Choroid plexus epithelial cell (primary cell): ENCODE measurements at places on chromosomes 1 and 21.

DNA sequence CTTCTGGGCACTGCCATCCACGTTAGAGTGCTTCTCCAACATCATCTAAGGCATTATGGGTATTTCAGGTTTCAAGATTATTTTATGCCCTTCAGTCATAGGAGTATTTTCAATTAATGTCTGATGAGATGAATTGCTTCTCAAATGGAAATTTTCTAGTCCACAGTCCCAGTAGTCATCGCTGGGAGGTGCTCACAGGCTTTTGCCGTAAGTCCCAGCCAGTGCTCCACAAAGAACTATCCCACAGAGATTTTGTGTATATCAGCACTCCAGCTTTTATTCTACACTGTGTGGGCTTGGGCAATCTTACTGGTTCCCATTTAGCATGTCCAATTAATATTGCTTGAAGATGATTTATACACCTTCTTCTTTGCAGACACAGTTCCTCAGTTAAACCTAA, 61.0 kb downstream of the SMYD2 start:
- no peak for DNase-seq

- DNase-seq: no peak
Observed at GRCh38 chr1:92886886-92887419, 55.1 kb downstream of the RPL5 start.

GRCh38 chr21:15837645-15838044, 107.9 kb downstream of the USP25 start:
- DNase-seq: peak; percentile 84

DNA sequence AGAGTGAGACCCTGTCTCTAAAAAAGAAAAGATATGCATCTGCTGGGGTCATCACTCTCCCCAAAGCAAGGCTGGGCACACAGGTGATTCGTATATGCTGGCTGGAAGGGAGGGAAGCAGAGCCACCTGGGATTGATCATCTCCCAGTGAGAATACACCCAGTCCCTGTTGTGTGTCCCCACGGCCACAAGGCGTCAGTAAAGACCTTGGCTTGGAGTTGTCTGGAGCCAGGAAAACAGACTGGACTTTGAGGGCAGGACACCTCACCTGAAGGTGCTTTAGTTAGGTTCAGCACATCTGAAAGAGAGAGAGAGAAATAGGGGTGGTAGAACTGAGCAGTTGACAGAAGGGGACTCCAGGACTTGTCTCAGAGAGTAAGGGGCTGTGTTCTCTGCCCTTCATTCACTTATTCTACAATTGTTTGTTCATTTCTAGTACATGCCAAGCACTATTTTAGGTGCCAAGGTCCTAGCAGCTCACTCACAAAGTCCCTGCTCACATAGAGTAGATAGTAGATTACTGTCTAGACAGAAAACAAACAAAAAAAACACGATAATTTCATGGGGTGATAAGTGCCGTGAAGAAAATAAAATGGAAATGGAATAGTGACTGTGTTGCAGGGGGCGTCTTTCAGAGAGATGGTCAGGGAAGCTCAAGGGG, 13.5 kb downstream of the CITED4 start:
- peak; percentile 84 for DNase-seq

DNA sequence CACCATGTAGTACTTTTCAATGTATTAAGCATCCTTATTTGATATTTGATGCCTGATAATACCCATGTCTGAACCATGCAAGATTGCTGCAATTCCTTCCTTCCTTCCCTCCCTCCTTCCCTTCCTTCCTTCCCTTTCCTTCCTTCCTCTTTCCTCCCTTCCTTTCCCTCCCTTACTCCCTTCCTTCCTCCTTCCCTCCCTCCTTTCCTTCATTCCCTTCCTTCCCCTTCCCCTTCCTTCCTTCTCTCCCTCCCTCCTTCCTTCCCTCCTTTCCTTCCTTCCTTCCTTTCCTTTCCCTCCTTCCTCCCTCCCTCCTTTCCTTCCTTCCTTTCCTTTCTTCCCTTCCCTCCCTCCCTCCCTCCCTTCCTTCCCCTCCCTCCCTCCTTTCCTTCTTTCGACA, 29.7 kb upstream of the TMEM52 start:
- DNase-seq: no peak

GRCh38 chr1:87074001-87074795, 159.8 kb downstream of the HS2ST1 start:
- DNase-seq: peak; percentile 30

DNA sequence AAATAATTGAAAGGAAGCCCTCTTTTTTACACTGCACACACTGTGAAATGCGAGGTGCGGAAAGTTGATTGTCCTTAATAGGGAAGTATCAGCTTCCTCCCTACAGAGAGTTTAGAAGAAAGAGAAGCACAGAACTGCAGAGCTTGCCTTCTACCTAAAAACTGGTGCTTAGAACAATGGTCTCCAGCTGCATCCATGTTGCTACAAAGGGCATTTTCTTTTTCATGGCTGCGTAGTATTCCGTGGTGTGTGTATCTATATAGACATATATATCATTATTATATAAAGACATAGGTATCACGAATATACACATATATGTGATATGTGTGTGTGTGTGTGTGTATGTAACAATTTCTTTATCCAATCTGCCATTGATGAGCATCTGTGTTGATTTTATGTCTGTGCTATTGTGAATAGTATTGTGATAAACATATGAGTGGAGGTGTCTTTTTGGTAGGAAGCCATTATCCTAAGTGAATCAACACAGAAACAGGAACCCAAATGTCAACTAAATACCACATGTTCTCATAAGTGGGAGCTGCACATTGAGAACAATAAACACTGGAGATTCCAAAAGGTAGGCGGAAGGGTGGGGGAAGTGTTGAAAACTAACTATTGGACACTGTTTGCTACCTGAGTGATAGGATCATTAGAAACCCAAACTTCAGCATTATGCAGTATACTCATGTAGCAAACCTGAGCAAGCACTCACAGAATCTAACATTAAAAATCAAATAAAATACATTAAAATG, 290.0 kb upstream of the RUNX1 start:
- no peak for DNase-seq

- no peak for DNase-seq
Observed at GRCh38 chr1:22410928-22411495, 40.6 kb upstream of the ZBTB40 start.

GRCh38 chr1:212608392-212608958, at the start of gene ATF3:
TSS of gene ATF3 (plus strand) at chr1:212608761. CDS start at chr1:212615022, 6,261 bp downstream.
- DNase-seq: peak; percentile 99

DNA sequence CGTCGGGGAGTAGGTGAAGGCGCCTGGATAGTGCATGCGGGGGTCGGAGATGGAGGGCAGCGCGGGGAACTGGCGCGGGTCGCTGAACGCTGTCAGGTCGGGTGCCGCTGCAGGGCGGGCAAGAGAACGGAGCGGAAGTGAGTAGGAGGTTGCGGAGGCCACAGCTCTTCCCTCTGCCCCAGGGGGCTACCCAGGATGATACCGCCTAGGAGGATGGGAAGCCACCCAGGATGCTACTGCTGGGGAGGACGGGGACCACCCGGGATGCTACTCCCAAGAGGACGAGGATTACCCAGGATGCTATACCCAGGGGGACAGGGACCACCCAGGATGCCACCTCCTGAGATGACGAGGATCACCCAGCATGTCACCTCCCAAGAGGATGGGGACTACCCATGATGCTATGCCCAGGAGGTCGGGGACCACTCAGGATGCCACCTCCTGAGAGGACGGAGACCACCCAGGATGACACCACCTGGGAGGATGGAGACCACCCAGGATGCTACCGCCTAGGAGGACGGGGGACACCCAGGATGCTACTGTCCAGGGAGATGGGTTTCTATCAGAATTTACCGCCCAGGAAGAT, 123.8 kb downstream of the CLIC6 start:
- no peak for DNase-seq

DNA sequence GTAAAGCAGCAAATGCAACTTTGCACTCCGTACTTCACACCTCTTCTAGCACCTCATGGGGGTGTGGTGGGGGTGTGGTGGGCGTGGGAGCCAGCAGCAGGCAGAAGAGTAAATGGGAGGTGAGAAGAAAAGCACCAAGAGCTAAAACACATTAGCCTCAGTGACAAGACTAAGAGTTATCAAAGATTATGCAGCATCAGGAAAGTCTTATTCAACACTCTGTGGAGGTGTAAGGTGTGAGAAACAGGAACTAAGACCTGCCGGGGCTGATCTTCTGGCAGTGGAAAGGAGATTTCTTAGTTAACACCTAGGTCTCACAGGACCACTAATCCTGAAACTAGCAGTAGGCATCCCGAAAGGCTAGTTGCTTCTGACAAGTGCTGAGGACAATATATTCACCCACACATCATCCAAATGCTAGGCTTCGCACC, 9.9 kb downstream of the TGFBR3 start:
- DNase-seq: no peak

- no peak for DNase-seq
Observed at GRCh38 chr1:176802316-176802715, 339.3 kb downstream of the PAPPA2 start.

GRCh38 chr1:35288761-35289160, 20.3 kb downstream of the ZMYM4 start:
- peak; percentile 46 for DNase-seq
